Activated T-cell treated with anti-CD3 and anti-CD28 coated beads for 48 hours (primary cell): ENCODE measurements at places on chromosomes 11 and 22.
A peak's percentile ranks its signal among the peaks of the same experiment; 100 is the strongest.

GRCh38 chr11:47268448-47269001, 1.4 kb upstream of the MADD start:
- DNase-seq = no peak

GRCh38 chr11:88042647-88043046, 132.6 kb downstream of the RAB38 start:
- no peak for DNase-seq

DNA sequence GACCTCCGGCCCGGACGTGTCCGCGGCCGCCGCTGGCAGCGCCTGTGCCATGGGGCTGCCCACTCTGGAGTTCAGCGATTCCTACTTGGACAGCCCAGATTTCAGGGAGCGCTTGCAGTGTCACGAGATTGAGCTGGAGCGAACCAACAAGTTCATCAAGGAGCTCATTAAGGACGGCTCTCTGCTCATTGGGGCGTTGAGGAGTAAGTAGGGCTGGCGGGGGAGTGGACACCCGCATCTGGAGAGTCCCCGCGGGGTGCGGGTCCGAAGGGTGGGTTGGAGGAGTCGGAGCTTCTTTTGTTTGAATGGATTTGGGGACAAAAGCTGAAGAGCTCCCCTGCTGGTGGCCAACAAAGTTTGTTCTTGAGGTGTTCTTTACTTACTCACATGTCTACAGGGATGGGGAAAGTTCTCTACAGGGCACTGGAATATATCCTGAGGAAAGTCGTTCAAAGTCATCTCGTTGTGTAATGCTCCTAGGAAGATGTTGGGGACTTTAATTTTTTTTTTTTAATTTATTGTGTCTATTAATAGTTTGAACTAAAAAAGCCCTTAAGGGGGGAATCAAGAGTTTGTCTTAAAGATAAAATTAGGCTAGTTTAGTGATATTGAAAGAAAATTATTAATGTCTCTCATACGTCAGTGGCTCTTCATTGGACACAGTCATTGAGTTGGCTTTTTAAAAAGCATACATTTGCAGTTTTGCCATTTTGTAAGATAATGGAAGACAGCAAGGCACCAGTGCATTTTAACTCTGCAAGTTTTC, 725 bp downstream of the ARHGAP42 start:
- DNase-seq = no peak

- no peak for DNase-seq
Measured at GRCh38 chr22:48691431-48691851, 1136.2 kb downstream of the BRD1 start.

- no peak for DNase-seq
Measured at GRCh38 chr22:39418696-39419095, 19.1 kb downstream of the TAB1 start.

DNA sequence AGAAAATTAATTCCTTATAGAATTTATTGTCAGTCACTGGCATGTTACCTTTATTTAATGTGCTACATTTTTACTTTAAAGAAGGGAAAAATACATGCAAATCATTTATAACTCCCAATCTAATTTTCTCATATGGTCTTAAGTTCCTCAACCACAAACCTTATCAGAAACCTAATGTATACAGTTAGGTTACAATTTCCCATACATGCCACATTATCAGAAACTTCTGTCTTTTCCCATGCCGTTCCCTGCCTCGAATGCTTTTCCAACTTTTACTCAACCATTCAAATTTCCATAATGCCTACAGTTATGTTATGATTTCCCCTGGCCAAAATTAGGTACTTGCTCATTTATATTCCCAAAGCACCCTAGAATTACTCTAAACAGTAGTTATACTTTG, 13.5 kb downstream of the RSF1 start:
- DNase-seq = no peak

GRCh38 chr11:110979696-110980095, 265.8 kb upstream of the POU2AF2 start:
- no peak for DNase-seq

DNA sequence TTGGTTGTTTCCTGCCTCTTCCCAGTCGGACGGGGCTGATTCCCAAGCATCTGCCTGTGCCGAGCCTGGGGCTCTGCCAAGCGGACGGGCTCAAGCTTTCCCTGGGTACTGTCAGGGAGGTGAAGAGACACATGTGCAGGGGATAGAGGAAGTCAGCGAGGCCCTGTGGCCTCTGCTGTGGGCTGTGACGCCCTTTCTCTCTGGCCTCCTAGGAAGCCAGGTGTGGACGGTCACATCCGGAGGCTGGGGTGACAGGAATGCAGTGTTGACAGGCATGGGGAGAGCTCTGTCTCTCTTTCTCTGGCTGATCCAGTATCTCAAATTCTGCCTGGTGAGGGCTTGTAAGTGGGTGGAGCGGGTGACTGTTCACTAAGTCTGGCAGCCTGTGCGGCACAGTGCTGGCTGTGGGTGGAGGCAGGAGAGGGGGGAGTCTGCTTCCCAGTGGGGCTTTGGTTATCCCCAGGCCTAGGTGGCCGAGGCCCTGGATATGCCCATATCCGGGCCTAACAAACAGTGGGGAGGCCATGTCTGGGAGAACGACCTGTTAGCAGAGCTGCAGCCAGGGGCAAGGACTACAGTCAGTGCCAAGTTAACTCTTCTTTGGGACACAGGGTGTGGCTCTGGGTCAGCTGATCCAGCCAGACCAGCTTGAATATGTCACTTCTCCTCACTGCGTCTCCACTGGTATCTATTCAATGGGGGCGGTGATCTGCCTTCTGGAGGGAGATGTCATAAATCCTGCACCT, 1.9 kb downstream of the KCTD17 start:
- DNase-seq = no peak

- DNase-seq = no peak
Measured at GRCh38 chr11:2298795-2299761, 2.6 kb downstream of the C11orf21 start.

GRCh38 chr11:86103808-86104207, 34.9 kb upstream of the PICALM start:
- DNase-seq = no peak

- no peak for DNase-seq
Measured at GRCh38 chr11:2210366-2211112, 38.9 kb upstream of the TH start.

DNA sequence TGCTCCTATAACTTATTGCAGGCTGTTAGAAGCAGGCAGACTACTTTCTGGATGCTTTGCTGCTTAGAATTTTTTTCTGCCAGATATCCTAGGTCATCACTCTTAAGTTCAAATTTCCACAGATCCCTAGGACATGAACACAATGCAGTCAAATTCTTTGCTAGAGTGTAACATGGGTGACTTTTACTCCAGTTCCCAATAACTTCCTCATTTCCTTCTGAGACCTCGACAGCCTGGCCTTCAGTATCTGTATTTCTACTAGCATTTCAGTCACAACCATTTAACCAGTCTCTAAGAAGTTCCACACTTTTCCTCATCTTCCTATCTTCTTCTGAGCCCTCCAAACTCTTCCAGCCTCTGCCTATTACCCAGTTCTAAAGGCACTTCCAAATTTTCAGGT, 60.4 kb upstream of the ZBED5 start:
- DNase-seq = no peak

GRCh38 chr22:46062971-46063631, 86.1 kb upstream of the WNT7B start:
- DNase-seq = no peak

GRCh38 chr22:19766511-19767426, 6.2 kb downstream of the TBX1 start:
- peak; percentile 52 for DNase-seq

- no peak for DNase-seq
Measured at GRCh38 chr11:41457216-41458014, 2.0 kb downstream of the LRRC4C start.
